ENCODE measurements at places on chromosomes 6 and 20.
A peak's percentile ranks its signal among the peaks of the same experiment; 100 is the strongest.

DNA sequence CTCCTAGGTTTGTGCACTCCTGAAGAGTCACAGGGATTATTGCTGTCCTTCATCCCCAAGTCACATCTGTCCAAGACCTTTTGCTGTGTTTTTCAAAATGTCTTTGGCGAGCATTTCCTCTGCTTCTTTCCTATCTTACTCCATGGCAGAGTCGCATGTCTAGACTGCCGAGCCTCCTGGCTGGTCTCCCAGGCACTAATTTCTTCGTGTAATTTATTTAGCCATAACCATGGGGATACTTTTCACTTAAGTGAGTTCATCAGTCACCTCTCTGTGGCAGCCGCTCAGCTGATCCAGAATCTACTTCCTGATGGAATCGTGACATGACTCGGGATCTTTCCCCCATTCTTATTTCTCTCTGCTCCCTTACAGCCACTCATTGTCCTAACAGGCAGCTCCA, 25.8 kb downstream of the ADGRF5 start:
- DNase-seq: no peak

DNA sequence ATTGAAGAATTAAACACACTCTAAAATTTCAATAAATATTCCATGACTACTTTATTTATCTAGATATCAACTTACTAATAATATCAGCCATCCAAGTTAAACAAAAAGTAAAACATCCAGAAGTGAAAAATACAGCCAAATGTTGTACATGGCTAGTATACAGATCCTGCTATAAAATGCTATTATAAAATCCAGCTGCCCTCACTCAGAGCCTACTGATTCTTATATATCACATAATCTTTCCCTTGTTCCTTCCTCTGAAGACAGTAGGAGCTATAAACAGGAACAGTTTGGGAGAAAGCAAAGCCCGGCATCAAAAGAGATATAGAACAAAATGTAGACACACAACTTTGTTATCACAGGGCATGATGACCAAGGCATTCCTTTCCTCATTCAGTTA, 212.9 kb downstream of the PLCB4 start:
- no peak for DNase-seq

- DNase-seq: peak; percentile 24
Observed at GRCh38 chr20:45052698-45053429, 48.1 kb downstream of the KCNS1 start.

DNA sequence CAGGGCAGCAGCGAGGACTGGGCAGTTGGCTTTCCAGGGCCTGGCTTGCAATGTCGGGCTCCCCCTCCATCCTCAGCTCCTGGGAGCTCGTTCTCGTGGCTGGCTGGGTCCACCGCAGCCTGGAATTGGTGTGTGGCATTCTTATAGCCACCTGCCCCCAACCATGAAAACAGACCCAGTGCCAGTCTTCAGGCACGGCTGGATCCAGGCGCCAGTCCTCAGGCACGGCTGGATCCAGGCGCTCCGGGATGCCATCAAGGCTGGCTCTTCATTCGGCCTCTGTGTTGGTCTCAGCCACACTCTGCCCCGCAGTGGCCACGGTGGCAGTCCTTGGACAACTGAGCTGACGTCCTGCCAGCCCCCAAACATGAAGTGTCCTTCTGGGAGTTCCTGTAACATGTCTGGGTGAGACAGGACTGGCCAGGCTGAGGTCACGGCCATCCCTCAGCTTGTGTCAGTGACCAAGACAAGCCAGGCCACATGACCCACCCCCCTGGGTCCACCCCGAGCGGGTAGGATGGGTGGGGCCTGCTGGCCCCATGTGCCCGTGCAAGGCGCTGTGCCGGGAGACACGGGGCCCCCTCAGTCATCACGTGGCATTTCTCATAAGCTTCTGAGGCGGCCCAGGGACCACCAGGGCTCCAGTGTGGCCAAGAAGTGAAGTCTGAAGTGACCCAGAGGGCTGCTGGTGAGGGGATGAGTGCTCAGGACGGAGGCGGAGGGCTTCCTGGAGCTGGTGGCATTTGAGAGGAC, 99.0 kb downstream of the TAF4 start:
- no peak for DNase-seq

- DNase-seq: peak; percentile 38
Observed at GRCh38 chr20:53578492-53579222, 15.0 kb downstream of the ZNF217 start.

GRCh38 chr20:36571564-36572504, 1.6 kb upstream of the TGIF2 start:
- DNase-seq: no peak

GRCh38 chr6:94217836-94218235, 798.5 kb upstream of the EPHA7 start:
- DNase-seq: no peak

DNA sequence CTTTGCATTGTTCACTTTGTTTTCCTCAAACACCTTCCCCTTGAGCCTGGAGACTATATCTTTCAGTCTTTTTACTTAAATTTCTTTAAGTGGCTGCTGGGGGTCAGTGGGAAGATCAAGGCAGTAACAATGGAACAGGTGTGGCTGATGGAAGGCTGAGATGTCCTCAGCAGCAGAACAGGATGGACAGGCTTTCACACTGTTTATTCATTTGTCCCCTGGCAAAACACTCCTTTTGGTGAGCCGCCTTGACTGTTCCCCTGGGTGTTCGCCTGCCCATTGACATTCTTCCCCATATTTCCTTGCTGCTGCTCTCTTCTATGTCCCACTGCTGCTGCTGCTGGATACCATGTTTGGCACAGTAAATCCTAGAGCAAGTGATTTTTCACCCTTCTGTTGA, 38.1 kb downstream of the RNF144B start:
- no peak for DNase-seq

- DNase-seq: no peak
Observed at GRCh38 chr6:128158496-128158895, 257.6 kb upstream of the THEMIS start.

GRCh38 chr6:157020881-157021343, 243.7 kb downstream of the ARID1B start:
- DNase-seq: peak; percentile 66

GRCh38 chr6:83127258-83127657, 59.8 kb downstream of the DOP1A start:
- no peak for DNase-seq

- no peak for DNase-seq
Observed at GRCh38 chr6:21022343-21023107, 488.3 kb downstream of the CDKAL1 start.

GRCh38 chr6:89032599-89032998, 48.0 kb upstream of the PNRC1 start:
- DNase-seq: peak; percentile 13

- no peak for DNase-seq
Observed at GRCh38 chr6:135797361-135797760, 54.1 kb upstream of the PDE7B start.

GRCh38 chr6:41460742-41461336, 85.3 kb upstream of the FOXP4 start:
- DNase-seq: no peak

- DNase-seq: no peak
Observed at GRCh38 chr6:114008331-114008730, 37.4 kb upstream of the HDAC2 start.

DNA sequence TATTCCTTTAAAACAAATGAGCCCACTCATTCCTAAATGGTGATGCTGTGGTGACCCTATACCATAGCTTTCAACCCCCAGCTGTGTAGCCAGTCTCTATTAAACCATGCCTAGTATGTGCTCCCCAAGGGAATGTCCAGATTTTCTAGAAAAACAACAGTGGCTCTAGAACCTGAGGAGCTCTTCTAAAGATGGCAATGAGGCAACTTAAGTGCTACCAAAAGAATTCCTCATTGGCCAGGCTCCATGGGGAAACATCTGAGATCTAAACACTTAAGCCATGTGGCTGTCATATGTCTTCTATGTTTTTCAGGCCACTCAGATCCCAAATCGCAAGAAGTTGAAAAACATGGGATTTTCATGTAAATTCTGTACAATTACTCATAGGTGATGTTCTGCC, 191.0 kb downstream of the TPBG start:
- no peak for DNase-seq

DNA sequence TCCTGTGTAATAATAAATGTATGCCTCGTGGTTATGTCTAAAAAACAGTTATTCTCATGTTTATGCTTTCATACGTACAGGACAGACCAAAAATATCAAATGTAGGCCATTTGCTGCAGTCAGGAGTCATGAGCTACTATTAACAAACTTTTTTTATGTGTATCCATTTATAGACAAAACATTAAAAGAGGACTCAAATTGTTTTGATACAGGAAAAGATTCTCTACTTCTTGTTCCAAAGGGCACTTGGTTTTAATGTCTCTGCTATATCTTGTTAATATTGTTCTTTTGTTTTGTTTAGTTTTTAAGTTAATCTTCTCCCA, 155.2 kb downstream of the ZDHHC14 start:
- DNase-seq: no peak

GRCh38 chr20:41408986-41409385, 42.4 kb upstream of the EMILIN3 start:
- no peak for DNase-seq

GRCh38 chr6:128964233-128964755, 81.4 kb downstream of the LAMA2 start:
- DNase-seq: no peak

DNA sequence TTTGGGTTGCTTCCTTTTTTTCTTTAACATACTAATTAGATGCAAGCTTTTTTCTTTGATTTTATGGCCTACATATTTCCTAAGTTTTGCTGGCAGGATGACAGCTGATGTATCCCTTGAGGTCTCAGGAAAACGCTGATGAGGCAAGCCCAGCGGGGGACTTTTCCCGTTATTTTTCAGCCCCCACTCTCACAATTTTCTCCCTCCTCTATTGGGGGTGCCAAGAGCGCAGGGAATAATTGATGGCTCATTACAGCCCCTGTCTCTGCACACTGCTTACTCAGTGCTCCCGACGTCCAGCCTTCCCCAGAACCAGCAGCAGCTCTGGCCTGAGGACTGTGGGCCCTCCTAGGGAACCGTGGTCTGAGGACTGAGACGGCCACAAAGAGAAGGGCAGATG, 38.6 kb upstream of the VSTM2L start:
- no peak for DNase-seq

DNA sequence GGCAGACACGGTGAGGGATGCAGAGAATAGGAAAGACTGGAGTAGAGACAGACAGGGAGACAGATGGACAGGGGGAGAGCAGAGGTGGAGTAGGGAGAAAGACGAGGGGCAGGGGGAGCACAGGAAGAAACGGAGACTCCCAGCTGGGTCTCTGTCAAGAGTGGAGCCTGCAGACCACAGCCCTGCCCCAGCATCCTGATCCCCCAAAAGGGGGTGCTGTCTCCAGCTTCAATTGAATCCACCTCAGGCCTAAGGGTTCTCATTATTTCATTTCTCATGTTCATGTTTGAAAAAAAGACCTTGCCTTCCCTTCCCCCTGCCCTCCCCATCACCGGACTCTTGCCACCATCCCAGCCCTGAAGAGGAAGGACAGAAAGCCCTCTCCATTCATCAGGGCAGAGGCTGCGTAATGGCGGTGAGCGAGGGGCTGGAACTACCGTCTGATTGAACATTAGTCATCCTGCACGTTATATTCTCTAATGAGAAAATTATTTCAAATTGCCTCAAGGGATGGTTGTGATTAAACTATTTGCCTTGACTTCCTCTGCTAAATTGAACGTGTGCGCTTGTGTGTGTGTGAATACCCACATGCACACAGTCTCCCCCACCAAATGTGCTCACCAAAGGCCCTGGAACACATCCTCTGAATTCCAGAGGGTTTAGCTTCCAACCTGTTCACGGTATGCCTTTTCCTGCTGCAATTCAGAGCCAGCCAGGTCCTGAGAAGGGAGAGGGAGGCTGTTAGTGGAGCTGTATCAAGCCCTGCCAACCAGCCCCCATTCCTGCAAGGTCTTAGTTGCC, 98.3 kb downstream of the CDC5L start:
- DNase-seq: no peak

DNA sequence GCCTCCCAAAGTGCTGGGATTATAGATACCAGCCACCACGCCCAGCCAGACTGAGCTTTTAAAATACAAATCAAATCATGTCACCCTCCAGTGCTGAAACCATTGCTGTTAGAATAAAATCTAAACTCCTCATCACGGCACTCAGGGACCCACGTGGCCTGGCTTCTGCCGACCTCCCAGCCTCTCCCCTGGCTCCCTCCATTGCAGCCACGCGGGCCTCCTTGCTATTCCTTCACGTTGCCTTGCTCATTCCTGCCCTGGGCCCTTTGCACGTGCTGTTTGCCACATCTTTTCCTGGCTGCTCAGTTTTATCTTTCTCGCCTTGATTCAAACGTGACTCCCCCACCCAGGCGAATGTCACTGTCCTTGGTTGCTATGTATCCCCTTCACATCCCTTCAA, 244.6 kb downstream of the PREX1 start:
- DNase-seq: no peak

DNA sequence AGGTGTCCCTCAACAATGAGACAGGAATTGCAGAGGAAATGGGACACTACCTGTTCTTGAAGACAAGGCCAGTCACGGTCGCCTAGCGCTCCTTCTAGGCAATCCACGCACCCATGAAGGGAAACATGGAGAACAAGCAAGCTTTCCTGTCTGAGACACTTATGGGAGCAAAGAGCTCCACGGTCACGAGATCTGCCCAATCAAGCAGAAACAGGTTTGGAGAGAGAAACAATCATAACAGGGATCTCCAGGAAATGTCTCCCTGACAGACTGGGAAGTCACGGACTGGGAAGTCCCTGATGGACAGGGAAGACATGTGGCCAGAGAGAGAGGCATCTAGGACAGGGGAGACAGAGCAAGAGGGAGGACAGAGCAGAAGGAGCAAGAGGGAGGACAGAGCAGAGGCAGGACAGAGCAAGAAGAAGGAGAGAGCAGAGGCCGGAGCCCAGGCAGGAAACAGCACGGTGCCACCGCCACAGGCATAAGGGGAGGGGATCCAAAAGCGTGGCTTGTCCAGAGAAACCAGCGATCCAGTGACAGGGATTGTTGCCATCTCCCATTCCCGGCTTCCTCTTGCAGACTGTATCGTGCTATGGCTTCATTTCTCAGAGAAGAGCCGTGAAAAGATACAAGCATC, 167.8 kb upstream of the ZNF337 start:
- no peak for DNase-seq

DNA sequence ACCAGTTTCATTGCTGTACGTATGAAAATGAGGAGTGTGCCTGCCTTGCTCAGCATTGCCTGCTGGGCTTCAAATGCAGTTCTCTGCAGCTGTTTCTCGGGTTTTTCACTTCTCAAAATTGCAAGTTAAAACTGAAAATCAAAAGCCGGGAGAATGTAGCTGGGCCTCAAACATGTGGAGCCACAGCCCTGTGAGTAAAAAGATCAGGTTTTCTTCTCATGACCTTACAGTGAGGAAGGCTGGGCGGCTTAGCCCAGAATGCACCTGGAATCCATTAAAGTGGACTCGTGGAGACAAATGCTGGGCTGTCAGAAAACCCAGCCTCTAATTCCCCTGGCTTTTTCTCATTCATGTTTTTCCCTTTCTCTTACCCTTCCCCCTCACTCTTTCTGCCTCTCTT, 34.4 kb downstream of the DSE start:
- no peak for DNase-seq

DNA sequence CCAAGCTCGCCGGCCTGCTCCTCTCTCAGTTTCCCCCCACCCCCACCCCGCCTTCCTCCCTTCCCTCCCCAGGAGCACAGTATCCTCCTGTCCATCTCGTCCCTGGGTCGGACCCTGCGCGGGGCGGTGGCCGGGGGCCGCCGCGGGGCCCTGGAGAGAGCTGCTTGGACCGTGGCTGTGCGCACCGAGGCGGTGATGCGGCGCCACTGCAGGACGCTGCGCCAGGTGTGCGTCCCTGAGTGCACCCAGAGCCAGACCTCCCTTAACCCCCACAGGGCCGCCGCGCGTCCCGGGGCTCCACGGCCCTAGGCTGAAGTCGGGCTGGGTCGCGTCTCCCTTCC, 2.2 kb downstream of the C20orf204 start:
- no peak for DNase-seq

- no peak for DNase-seq
Observed at GRCh38 chr6:16345449-16346330, 107.3 kb downstream of the GMPR start.

- no peak for DNase-seq
Observed at GRCh38 chr6:157753291-157753690, 69.8 kb upstream of the SNX9 start.

All from CD4-positive, alpha-beta T cell (primary cell).